ENCODE measurements at places on chromosomes 2 and 18.

- no peak for DNase-seq
Observed at GRCh38 chr18:57833441-57834101, 30.5 kb upstream of the ATP8B1 start.

DNA sequence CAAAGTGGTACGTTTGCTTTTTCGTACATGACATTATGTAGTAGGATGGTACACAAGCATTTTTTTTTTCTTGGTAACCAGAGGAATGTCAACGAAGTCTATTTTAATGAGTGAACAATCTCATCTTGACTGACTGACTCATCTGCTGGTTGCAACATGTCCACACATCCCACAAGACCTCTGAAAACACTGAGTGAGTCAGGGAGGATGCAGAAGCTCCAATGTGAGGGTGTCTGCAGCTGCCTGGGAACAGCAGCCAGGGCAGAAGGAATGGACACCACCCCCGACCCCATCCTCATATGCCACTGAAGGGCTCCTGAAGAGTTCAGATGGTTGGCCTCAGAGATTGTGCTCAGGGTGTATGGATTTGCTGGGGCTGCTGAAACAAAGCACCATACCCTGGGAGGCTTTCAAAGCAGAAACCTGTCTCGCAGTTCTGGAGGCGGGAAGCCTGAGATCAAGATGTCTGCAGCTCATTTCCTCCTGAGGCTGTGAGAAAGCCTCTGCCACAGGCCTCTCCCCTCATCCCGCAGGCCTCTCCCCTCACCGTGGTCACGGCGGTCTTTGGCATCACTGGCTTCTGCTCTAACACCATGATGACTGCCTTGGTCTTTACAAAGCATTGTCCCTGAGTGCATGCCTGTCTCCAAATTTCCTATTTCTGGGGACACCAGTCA lies 124.6 kb downstream of the LRATD1 start:
- no peak for DNase-seq

DNA sequence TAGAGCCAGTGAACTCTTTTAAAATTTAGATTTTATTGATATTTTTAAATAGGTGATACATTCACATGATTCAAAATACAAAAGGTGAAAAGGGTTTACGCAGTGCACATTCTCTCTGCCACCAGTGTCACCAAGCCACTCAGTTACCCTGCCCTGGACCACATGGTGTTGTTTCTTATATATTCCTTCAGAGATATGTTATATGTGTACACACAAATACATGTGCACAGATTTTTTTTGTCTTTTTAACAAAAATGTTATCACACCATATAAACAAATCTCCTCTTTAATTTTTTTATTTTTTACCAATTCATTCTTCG lies 26.2 kb downstream of the SERPINB4 start:
- DNase-seq = no peak

DNA sequence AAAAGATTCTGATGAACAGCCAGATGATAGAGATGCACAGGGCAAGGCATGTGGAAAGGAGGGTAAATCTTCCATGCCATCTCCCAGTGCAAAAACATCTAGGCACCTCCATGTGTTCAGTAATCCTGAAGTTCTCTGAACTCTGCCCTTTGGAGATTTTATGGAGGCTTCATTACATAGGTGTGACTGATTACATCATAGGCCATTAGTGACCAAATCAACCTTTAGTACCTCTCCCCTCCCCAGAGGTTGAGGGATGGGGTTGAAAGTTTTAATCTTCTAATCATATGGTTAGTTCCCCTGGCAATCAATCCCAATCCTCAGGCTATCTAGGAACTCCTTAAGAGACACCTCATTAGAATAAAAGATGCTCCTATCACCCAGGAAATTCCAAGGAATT lies 2190.2 kb upstream of the PIK3C3 start:
- no peak for DNase-seq

DNA sequence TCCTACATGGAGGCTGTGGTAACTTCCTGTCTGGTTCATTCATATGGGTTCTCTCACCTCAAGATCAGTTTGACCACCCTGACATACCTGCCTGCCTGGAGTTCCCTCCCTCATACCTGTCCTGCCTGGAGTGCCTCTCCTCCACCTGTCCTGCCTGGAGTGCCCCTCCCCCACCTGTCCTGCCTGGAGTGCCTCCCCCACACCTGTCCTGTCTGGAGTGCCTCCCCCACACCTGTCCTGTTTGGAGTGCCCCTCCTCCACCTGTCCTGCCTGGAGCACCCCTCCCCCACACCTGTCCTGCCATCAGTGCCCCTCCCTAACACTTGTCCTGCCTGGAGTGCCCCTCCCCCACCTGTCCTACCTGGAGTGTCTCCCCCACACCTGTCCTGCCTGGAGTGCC lies 461.9 kb downstream of the PTPRM start:
- no peak for DNase-seq

GRCh38 chr2:224983712-224984554 lies 58.3 kb downstream of the DOCK10 start:
- DNase-seq = no peak

DNA sequence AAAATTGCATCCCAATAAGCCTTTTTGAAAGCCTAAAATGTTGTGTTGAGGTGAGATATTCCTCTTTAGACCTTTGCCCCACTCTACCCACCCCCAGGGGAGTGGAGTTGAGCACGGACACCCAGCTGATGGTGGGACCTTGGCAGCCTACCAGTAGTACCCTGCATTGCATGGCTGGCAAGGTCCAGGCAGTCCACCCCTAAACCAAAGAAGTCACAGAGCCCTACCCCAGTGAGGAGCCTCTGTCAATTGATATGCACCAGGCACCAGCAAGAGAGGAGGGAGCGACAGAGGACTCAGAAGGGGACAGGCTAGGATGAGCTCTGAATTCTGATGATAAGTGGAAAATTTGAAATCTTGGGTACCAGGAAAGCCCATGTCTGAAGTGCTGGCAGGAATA lies 38.6 kb downstream of the MARCO start:
- DNase-seq = no peak

- DNase-seq = no peak
Observed at GRCh38 chr2:104848526-104848925, 5.4 kb upstream of the POU3F3 start.

GRCh38 chr2:181790716-181791649 lies 100.5 kb upstream of the ITPRID2 start:
- DNase-seq = no peak

GRCh38 chr18:21194871-21195771 lies 46.9 kb upstream of the GREB1L start:
- no peak for DNase-seq

- DNase-seq = no peak
Observed at GRCh38 chr18:55237660-55238059, 278.4 kb upstream of the CCDC68 start.

DNA sequence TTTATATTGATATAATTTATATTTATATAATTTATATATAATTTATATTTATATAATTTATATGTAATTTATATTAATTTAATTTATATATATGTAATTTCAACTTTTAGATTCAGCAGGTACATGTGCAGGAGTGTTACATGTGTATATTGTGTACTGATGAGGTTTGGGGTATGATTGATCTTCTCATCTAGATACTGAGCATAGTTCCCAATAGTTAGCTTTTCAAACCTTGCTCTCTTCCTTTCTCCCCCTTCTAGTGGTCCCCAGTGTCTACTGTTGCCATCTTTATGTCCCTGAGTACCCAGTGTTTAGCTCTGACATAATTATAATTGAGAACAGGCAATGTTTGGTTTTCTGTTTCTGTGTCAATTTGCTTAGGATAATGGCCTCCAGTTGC lies 1335.3 kb upstream of the CDH2 start:
- DNase-seq = no peak

GRCh38 chr2:18719978-18720775 lies 130.8 kb upstream of the NT5C1B start:
- DNase-seq = no peak

DNA sequence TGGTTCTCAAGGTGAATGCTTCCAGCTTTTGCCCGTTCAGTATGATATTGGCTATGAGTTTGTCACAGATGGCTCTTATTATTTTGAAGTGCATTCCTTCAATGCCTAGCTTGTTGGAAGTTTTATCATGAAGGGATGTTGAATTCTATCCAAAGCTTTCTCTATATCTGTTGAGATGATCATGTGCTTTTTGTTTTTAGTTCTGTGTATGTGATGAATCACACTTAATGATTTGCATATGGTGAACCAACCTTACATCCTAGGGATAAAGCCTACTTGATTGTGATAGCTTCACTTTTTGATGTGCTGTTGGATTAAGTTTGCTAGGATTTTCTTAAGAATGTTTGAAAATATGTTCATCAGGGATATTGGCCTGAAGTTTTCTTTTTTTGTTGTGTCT lies 112.1 kb downstream of the MBD2 start:
- no peak for DNase-seq

- DNase-seq = no peak
Observed at GRCh38 chr2:61775956-61776570, 77.8 kb downstream of the FAM161A start.

DNA sequence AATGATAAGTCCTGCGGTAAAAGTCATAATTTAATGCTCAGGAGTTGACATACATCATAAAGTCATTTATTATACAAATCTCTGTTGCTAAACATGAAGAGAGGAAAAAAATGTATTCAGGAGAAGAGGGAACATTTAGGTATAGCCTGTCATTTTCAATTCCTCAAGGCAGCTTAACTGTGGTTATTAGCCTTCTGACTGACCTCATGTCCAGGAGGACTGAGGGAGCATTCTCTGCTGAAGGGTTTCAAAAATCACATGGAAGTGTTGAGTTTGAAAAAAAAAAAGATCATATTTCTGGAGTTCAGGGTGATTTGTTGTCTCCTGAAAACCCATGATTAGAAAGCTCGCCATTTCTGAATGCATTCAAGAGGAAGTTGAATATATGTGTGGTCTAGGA lies 1371.1 kb upstream of the LRRTM1 start:
- DNase-seq = no peak

- no peak for DNase-seq
Observed at GRCh38 chr18:56043641-56044061, 455.7 kb upstream of the TCF4 start.

DNA sequence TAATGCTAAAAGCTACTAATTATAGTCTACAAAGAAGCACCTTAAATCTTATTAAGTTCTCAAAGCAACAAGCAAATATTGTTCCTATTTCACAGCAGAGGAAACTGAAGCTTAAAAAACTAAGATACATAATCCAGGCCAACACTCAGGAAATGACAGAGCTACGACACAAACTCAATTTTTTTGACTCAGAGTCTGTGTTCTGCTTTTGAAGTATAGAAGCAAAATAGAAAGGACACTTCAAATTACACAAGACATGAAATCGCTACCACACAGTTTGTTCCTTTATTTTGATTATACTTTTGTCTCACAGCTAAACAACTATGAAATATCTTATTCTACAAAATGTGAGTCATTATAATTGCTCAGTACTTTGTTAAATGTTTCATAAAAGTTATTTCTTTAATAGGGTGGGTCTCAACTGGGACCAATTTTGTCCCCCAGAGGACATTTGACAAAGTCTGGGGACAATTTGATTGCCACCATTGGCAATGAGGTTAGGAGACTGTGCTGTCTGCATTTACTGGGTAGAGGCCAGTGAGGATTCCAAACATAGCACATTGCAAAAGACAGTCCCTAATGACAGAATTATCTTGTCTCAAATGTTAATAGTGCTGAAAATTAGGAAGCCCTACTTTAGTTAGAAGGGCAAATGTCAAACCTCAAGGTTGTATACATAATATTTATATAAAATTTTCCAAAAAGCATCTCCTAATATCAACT lies 101.5 kb upstream of the GRB14 start:
- DNase-seq = no peak

- DNase-seq = no peak
Observed at GRCh38 chr2:79259959-79260358, 100.4 kb upstream of the REG3A start.

DNA sequence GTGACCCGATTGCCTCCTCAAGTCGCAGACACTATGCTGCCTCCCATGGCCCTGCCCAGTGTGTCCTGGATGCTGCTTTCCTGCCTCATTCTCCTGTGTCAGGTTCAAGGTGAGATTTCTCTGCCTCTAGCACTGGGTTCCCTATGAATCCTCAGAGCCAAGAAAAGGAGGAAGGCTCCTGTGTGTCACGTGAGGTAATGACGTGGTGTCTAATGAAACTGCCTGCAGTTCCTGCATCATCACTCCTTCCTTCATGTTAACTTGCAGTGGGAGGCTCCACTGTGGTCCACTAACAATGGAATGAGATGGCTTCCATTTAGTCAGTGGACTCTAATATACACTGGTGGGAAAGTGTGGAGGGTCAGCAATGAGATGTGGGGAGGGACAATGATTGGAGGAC lies 559 bp downstream of the REG3G start:
- DNase-seq = no peak

- no peak for DNase-seq
Observed at GRCh38 chr2:138504546-138505235, 3.1 kb downstream of the SPOPL start.

DNA sequence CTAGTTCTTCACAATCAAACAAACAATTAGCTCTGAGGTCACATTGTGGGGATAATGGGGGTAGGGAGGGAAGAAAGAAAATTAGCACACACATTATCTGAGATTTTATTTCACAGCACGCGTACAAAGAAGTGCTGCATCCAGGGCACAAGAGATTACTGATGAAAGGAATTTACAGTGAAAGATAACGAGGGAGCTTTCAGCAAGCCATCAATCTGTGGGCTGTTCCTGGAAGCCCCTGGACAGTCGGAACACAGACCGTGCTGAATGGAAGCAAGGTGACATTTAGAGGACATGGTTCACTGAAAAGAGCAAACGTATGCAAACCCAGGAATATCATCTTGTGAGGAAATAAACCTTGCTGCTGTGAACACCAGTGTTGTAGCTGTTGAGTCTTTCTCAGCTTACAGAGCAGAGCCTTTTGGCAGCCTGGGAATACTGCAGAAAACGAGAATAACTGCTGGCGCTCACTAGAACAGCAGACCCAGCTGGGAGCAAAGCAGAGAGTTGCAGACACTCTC lies 63.2 kb downstream of the SCG2 start:
- no peak for DNase-seq

- DNase-seq = no peak
Observed at GRCh38 chr2:217976301-217976700, 26.5 kb downstream of the TNS1 start.

- DNase-seq = no peak
Observed at GRCh38 chr2:21017748-21018276, 26.1 kb downstream of the APOB start.

DNA sequence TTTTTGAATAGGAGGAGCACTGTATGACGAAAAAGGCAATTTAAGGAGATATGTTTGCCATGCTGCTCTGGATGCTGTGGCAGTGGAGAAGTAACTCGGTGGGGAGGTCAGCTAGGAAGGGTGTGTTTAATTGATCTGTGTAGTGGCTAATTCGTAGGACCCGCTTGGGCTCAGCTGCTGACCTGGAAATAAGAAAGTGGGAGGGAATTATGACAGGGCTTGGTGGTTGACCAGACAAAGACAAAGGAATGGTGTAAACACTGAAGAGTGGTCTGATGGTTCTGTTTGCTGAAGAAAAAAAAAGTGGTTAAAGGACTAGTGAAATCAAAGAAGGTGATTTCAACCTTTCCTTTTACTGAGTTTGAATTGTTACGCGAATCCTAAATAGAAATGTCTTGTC lies 146.0 kb downstream of the MAP4K4 start:
- DNase-seq = no peak

- DNase-seq = no peak
Observed at GRCh38 chr2:1686784-1687105, 57.6 kb downstream of the PXDN start.
